Ovary (tissue), 10 donors: ENCODE measurements at places on chromosomes 5 and 9. TPM values are rescaled to one million over a fixed set of nuclear protein-coding genes. Genes with fewer than 3 reads are reported as not detected.

The EEIG1 gene
- 75.5 TPM for total RNA-seq

The WDR36 gene
- 18.2 TPM for total RNA-seq

The SLC6A3 gene
- 0.62 TPM for total RNA-seq

The PDE8B gene
- total RNA-seq, result 2.1 TPM

The SNCAIP gene
- 67.4 TPM for total RNA-seq

The IL33 gene
- 14.7 TPM for total RNA-seq

The IZUMO3 gene
- total RNA-seq, result not detected

The PDE6A gene
- total RNA-seq, result 0.13 TPM

The AK8 gene
- 0.88 TPM for total RNA-seq

The NME5 gene
- total RNA-seq, result 16.2 TPM

The PCDHGB1 gene
- total RNA-seq, result 7.5 TPM

The GARIN3 gene
- total RNA-seq, result not detected

The FAM221B gene
- not detected for total RNA-seq

The SLCO4C1 gene
- 0.50 TPM for total RNA-seq

The ELOVL7 gene
- total RNA-seq, result 1.2 TPM

The OLFM1 gene
- 32.1 TPM for total RNA-seq

The SLC34A3 gene
- not detected for total RNA-seq

The CDC20B gene
- total RNA-seq, result not detected

The THBS4 gene
- total RNA-seq, result 9.8 TPM

The TRPM6 gene
- total RNA-seq, result 0.47 TPM

The IL3 gene
- total RNA-seq, result not detected

The C5orf47 gene
- not detected for total RNA-seq
